Suprapubic skin (tissue), 4 donors: ENCODE measurements at places on chromosomes 7 and 10.

DNA sequence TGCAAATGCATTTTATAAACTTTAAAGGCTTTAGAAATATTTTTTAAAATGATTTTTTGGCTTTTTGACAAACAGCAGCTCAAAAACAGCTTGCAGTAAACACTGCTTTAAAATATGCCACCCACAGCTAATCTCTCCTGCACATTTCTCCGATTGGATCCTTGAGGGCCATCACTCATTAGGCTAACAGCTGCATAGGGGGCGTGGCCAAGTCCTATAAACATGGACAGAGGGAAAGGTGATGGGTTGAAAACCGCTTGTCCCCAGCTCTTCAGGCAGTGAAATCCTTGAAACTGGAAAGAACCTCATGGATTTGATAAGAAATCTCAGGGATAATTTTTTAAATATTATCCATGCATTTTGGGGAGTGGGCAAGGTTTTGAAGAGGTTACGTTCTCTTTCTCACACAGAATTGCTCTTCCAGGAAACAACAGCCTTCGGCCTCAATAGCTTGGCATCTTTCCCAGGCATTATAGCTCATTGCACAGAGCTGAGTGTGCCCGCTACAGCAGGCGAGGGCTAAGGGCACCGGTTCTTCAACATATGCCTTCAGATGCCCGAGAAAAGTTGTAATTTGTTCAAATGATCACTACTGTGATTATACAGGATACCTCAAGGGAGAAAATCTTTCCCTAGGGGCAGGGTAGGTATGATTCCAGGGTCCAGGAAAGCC lies 1.7 kb downstream of the PLEKHS1 start:
- DNase-seq = no peak

DNA sequence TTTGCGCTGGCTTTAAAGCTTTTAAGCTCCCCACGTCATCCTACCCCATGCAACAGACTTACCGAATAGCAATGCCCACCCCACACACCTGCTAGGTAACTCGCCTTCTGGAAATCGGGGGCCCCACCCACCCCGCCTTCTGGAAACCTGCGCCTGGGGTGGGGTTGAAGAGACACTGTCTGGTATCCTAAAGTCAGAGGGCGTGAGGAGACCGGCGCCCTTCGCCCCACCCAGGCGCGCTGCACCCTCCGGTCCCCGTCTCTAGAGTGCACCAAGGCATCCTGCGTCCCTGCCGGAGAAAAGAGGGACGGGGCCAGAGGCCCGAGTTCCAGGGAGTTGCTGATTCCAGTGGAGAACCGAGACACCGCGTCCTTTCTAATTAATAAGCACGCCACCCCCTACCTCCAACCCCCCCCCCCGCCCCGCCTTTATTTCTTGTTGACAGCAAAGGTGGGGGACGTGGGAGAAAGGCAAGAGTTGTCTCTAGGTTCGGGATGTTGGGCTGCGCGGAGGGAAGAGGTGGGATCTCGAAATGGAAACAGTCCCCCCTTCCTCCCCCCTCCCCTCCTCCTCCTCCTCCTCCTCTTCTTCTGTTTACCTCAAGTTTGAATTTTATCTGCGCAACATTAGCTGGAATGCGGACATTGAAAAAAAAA lies 220.9 kb upstream of the MKLN1 start:
- DNase-seq = peak; percentile 86

DNA sequence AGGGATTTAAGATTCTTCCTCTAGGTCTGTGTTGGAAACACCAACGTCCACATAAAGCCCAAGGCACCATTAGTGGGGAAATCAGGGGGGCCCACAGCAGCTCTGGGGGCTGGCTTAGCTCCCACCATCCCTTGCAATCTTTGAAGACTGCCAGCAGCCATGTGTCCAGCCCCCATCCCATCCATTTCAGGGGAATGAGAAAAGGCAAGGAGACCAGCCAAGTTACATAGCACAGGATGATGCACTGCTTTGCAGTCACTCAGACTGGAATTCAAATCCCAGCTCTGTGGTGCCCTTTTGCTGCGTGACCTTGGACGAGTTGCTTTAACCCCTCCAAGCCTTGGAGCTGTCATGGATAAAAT lies 108.9 kb upstream of the ZMIZ1 start:
- no peak for DNase-seq

GRCh38 chr7:81140775-81141174 lies 221.9 kb upstream of the SEMA3C start:
- DNase-seq = no peak

GRCh38 chr10:43204042-43204942 lies 62.6 kb downstream of the RASGEF1A start:
- DNase-seq = no peak
